Motor neuron (in vitro differentiated cells): ENCODE measurements at places on chromosomes 11 and 22.

GRCh38 chr11:115144914-115145313 lies 359.3 kb downstream of the CADM1 start:
- no peak for ATAC-seq

- peak; percentile 73 for ATAC-seq
Measured at GRCh38 chr11:17978553-17979287, 34.1 kb downstream of the SERGEF start.

GRCh38 chr11:111606986-111607385 lies 4.7 kb downstream of the SIK2 start:
- ATAC-seq, result no peak

- ATAC-seq, result no peak
Measured at GRCh38 chr11:69804769-69805508, 14.3 kb downstream of the FGF3 start.

- peak; percentile 29 for ATAC-seq
Measured at GRCh38 chr11:127493330-127494022, 492.9 kb upstream of the KIRREL3 start.

GRCh38 chr11:59671471-59671870 lies 2.6 kb upstream of the PATL1 start:
- ATAC-seq, result no peak

GRCh38 chr22:40240686-40241085 lies 63.0 kb downstream of the TNRC6B start:
- ATAC-seq, result no peak

DNA sequence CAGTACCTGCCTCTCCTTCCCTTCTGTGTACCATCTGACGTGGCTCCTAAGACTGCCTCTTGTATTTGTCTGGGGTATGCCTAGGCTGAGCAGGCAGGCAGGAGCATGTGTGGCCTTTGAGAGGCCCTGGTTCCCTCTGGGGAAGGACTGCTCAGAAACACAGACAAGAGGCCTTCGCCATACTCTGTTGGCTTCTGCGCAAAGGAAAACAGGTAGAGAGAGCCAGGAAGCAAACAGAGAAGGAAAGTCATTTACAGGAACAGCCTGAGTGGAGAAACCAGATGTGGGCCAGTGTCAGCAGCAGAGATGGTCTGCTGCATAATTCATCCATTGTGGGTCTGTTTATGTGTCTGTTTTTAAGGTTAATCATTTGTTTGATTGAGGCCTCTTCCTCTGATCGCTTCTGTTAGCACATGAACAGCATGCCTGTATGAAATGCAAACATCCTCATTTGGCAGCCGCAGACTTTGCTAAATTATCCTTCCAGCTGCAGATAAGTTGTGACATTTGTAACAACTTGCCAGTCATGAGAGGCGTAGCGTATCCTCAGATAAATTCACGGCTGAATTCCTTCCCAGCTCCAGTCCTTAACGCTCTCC lies 119.4 kb downstream of the GALNT18 start:
- peak; percentile 61 for ATAC-seq

DNA sequence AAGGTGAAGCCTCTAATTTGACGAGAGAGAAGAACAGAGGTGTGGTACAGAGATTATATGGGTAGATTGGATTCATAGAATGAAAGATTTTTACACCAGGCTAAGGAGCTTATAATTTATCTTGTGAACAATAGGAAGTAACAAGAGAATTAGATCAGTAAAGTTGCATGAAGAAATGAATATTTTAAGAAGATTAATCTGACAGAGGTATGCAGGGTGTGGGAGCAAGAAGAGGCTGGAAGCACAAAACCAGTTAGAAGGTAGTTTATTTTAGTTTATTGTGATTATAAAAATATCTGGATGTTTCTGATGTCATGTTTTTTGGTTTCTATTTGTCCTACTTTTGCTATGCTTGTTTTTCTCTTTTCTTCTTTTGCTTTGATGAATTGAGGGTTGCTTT lies 15.7 kb downstream of the SLC5A12 start:
- ATAC-seq, result no peak

DNA sequence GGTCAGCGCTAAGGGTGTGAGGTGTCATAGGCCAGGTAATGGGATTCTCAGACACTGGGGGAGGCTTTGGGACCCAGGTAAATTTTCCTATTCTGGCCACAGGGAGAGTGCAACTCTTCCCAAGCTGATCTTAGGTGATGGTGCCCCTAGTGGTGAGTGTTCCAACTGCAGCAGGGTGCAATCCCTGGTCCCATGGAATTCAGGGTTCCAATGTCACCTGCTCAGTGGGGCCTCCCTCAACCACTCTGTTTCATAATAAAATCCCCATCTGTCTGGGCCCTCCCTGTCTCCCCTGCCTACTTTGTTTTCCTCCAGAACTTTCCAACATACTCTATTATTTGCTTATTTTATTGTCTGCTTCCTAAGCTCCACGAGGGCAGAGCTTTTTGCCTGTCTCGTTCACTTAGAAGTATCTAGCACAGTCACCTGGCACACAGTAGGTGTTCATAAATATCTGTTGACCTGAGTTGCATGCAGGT lies 2.9 kb upstream of the SGSM1 start:
- ATAC-seq, result no peak

- ATAC-seq, result no peak
Measured at GRCh38 chr11:112248201-112248600, 12.5 kb downstream of the PLET1 start.

- ATAC-seq, result no peak
Measured at GRCh38 chr11:68803766-68804165, 38.0 kb downstream of the CPT1A start.

GRCh38 chr11:47857485-47857884 lies 9.3 kb upstream of the NUP160 start:
- no peak for ATAC-seq

DNA sequence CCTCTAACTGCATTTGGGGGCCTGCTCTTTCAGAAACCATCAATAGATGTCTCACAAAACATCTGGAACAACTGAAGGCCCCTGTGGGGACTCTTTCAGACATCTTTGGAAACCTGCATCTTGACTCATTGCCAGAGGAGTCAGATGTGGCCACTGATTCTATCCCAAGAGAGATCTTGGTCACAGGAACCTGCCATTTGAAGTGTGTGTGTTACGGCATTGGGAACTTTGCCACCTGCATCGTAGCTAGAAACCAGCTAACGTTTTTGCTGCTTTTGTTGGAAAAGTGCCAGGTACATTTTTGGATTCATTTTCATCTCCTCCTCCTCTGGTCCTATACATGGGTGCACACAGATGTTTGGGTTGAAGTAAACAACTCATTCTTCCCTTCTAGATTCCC lies 4.3 kb downstream of the SRRD start:
- ATAC-seq, result no peak

DNA sequence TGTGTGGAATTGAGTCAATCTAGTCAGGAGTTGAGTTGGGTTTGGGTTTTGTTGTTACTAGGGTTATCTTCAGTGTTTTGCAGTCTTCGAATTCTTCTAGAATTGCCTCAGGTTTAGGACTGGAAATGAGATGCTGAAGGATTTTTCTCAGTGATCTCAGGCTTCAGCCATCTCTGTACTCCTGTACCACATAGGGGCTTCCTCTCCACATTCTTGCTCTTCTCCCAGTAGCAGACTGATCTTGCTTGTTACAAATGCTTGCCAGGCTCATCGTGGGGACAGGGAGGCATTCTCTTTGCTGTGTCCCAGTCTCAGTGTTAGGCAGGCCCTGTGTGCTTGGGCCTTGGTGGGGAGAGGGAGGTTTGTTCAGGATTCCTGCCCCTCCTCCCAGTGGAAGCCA lies 96.1 kb downstream of the LRRC32 start:
- ATAC-seq, result no peak

DNA sequence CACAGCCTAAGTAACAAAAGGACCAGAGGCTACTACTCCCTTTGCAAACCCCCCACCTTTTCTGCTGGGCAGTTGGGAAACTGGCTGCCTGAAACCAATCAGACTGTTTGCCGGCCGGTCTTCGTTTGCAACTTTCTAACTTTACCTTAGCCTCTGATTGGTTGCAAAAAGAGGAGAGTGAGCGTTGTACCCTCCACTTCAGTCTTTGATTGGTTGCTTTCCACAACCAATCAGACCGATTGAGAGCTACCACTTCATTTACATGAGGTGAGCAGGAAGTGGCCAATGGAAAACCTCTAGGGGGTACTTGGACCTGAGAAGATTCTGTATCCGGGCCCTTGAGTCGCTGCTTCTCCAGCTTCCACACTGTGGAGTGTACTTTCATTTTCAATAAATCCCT lies 18.8 kb upstream of the CLNS1A start:
- ATAC-seq, result no peak

GRCh38 chr11:37558619-37559210 lies 960.7 kb upstream of the RAG2 start:
- ATAC-seq, result no peak

GRCh38 chr11:45607995-45608394 lies 57.4 kb downstream of the CHST1 start:
- no peak for ATAC-seq

- no peak for ATAC-seq
Measured at GRCh38 chr11:118913411-118914125, 12.2 kb downstream of the BCL9L start.

DNA sequence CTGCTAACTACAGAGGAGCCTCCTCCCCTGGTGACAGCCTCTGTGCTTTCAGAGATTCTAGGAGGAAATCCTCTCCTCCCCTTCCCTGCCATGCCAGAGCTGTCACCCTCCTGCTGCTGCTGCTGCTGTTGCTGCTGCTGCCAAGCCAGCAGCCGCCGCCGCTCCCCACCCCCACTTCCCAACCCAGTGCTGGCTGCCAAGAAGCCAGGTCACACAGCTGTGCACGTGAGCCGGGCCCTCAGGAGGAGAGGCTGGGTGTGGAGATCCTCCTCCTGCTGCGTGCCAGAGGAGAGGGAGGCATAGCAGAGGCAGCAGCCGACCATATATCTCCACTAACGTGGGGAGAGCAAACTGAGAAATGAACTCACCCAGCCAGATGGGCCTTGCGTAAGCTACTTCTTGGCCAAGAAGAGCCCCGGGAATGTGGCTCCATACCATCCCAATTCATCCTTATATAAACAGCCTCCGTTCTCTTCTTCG lies 12.4 kb downstream of the CRY2 start:
- ATAC-seq, result peak; percentile 78

DNA sequence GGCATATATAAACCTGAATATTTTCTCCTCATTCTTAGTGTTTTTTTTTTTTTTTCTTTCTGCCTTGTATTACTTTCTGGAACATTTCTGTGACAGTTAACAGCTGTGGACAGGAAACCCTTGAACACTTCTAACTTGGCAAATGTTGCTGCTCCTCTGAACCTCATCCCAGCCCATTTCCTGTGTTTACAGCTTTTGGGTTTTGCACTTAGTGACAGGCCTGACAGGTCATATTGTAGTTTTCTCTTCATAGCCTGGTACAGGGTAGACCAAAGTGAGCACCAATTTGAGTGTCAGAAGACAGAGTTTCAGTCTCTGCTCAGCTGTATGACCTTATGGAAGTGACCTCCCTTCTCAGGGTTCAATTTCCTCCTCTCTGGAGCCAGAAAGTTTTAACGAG lies 91.6 kb downstream of the STIM1 start:
- ATAC-seq, result no peak

DNA sequence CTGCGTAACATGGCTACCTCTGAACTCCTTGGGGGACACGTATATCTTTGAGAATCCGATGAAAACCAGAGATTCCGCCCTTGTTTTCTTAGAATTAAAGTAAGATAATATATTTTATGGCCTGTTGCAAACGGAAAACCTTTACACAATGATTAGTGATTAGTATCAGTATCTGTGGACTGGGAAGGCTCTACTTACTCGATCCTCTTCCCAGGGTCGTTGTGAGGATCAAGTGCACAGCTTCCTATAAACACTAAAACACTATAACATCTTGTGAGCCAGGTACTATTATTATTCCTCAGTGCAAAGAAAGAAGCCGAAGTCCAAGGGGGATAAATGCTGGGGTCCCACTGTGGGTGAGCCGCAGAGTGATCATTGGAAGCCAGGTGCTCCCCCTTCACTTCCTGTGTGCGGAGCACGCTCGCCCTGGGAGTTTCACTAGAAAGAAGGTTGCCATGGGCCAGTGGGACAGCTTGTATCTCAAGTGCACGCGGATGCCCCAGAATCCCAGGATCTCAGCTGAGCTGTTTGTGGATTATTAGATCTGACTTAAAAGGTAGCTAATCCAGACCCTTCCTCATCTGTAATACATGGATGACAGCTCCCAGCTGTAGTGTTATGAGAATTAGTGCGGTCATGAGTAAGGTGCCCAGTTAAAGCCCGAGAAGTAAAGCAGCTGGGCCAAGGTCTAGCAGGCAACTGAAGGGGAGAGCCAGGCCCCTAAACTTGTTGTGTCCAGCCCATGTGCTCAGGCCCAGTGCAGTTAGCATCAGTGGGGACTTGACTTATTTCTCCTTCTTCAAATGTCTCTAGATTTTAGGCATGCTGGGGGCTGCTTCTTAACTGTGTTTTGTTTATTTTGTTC lies 839 bp downstream of the CBY1 start:
- ATAC-seq, result no peak

DNA sequence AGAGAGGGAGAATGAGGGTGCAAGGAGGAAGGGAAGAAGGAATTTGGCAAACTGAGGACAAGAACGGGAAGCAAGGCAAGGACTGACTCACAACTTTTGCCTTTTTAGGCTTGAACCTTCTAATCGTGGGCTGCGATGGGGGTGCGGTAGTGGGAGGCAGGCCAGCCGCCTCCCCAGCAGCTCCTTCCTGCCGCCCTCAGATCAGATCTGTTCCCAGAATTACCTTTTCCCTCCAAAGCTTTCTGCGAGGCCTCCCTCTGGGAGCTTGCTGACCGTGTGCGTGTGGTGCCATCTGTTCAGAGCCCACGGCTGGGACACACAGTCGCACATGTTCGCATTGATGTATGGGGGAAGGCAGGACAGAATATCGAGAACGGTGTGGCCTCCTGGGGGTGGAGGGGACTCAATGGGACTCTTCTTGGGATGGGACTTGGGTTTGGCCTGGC lies 86.9 kb upstream of the PARVA start:
- ATAC-seq, result no peak

DNA sequence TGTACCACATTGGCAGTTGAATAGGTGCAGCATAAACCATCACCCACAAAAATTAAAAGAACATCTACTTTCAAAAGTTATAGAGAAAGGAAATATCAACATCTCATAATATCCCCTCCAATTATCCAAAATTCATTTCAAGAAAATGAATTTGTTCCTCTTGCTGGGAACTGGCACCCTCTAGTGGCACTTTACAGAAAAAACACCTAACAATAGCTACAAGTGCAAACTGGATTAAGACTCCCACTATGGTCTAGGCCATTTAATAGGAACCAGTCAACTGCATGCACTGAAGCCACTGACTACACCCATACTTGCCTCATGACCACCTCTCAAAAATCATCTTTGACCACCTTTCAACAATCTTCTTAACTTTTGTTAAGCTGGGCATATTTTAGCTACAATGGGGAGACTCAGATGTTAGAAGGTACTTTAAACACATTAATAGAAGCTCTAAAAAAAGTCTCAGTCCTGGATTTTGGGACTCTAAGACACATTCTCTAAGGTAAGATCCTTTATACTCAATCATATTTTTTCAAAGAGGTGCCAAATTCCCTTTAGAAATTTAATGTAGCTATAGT lies 17.3 kb downstream of the TRAF6 start:
- ATAC-seq, result no peak
